ENCODE measurements at places on chromosomes 4 and X.

DNA sequence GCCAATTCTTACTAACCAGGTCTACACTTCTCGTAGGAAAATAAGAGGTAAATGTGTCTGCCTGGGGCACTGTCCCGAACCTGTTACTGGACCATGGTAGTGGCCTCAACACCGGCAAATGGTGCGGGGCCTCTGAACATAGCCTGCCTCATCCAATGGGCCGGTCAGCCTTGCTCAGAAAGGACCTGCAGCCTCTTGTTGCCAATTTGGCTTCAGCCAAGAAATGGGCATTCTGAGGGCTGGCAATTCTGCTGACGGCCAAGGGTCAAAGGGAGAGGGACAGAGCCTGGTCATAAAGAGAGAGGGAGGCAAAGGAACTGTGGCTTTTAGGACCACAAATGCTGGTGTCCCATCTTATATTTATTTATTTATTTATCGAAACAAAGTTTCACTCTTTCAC is 69.5 kb upstream of the ATP6AP2 start:
- no peak for DNase-seq

DNA sequence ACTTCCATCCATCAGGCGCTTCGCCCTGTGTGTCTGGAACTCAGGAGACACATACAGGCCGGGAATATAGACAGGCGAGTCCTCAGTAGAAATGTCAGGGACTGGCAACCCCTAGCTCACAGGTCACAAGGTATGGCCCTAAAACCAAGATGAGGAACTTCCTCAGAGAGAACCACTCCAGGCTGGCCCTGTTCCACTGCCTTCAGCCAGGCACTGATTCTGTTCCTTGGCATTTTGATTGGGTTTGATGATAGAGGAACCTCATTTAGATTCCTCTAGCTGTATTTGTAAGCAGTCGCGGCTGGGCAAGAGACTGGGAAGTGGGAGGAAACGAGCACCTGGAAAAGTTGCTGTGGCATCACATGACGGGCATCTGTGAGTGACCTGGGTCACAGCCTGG is 8.1 kb downstream of the HPSE start:
- DNase-seq: no peak

GRCh38 chr4:103423261-103423660 is 225.1 kb upstream of the CENPE start:
- no peak for DNase-seq

DNA sequence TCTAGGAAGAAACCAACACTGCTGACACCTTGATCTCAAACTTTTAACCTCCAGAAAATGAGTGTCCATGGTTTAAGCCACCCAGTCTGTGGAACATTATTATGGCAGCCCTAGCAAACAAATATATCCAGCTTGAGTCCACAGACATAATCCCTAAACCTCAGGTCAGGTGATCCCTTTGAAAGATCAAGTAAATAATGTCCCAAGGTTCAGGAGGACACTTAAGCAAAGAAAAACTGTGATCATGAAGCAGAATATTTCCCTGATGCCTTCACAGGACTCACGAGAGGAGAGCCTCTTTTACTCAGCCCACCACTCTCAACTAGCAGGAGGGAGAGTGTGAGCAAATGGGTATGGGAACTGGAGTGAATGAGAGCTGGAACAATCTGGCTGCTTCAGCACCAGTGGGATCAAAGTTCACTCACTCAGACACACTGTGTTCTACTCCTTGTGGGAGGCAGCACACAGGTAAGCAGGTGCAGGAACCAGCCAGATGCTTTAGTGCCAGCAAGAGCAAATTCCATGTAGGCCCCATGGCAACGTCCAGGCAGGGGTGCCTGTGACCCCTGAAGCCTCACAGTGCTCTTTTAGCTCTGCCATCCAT is 608.4 kb downstream of the RAB28 start:
- DNase-seq: no peak

DNA sequence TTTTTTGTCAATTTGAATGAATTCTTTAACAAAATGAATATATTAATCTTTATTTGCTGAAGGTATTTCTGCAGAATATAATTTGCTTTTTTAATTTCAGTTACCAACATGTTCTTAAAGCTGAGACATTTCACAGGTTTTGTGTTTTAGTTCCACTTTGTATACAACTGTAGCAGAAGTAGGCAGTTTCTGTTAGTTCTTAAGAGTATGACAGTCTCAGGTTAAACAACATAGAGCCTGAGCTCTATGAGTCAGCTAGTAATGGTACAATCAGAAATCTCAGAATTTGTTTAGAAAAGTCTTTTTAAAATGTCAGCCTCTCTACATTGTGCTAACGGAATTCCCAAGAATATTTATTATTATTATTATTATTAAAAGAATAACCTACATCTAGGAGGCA is 50.4 kb downstream of the GSTCD start:
- no peak for DNase-seq

DNA sequence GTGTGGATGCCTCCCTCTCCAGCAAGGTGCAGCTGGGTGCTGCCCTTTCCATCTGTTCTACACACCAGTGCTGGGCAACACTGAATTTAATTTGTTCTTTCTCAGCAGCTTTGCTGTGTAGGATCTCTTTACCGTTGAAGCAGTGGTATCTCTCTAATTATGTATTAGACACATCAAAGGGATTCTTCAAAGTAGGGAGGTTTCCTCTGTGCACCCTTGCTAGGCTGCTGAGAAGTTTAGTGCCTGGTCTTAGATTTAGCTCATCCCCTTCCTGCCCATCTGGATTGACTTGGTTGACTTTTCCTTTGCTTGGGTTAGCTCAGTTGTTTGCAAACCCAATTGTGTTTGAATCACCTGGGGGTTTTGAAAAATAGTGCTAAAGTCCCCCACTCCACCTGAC is 27.8 kb upstream of the LDB2 start:
- no peak for DNase-seq

GRCh38 chrX:22690116-22690515 is 309.6 kb upstream of the DDX53 start:
- no peak for DNase-seq

GRCh38 chr4:134753390-134753789 is 551.8 kb upstream of the PABPC4L start:
- DNase-seq: no peak

DNA sequence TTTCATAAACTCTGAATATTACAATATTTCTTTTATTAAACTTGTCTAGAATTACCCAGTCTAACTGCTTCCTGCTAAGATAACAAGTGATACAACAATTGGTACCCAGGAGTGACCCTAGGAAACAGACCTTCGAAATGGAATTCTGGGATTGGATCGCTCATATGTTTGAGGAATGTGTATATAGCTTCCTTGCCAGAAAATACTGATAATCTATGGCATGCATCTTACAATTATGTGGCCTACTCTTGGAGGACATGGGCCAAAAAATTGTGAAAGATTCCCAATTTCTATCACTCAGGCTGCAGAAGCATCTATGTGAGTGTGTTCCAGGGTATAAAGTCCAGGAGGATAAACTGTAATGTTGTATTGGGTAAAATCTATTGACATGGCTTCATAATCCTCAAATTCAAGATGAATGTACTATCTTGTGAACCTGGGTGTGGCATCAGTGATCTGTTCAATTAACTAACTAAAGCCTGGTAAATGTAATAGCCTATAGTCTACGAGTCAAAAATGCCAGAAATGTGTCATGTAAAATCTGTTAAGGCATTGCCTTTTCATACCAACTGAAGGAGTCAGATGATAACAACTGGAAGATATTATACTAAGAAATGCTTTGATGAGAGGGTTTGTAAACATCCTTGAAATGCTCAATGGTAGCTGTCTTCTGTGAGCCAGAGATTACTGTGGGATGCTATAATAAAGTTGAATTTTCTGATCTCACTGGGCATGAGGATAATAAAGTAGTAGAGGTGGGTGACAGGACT is 1499.3 kb downstream of the PCDH7 start:
- DNase-seq: no peak
